ENCODE measurements at places on chromosomes 11 and 22.
A peak's percentile ranks its signal among the peaks of the same experiment; 100 is the strongest.

GRCh38 chr11:132054822-132055221 is 684.4 kb downstream of the NTM start:
- peak; percentile 75 for DNase-seq

GRCh38 chr11:45802531-45803317 is 2.2 kb upstream of the SLC35C1 start:
- DNase-seq = no peak

DNA sequence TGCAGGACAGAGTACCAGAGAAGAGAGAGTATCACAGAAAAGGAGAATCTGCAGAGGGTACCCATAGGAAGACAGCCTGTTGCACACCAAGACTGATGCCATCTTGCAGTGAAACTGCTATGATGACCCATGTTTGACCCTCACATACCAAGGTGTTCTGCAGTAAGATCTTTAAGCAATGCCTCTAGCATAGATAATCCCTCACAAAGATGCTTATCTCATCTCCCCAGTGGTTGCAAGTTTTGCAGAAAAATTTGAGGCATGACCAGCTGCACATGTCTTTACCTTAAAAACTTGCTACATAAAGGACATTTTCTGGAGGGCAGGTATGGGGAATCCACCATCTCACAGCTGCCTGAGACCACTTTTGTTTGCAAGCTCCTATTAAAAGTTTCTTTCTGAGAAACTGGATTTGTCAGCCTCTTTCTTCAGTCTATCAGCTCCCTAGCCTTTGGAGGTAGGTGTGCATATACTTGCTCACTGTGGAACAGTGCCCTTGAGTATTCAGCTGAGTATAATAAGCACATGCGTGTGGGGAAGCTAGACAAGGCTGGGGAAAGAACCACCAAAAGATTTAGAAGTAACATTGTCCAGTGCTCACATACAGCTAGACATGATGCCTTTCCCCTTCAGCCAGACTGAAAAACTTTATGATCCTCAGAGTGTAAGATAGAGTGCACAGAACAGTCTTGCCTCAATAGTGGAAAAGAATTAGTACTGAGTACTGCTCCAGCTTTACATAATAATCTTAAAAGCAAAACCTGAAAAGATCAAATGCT is 100.3 kb upstream of the TEAD1 start:
- DNase-seq = no peak

GRCh38 chr11:74011360-74012073 is 2.6 kb upstream of the UCP3 start:
- no peak for DNase-seq

DNA sequence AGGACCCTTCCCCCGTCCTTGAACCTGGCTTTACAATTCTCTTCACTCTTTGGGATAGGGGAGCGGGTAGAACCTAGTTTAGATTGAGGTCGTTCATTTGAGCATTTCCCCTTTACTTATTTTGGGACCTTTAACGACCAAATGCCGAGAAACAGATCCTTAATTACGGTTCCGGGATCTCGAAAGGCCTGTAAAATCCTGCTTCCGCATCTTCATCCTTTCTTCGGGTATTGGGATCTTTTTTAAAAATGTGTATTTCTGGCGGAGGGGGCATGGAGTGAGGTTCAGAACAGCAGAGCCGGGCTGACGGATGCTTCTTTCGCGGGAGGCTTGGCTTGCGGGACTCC is 395 bp upstream of the HIPK3 start:
- no peak for DNase-seq

DNA sequence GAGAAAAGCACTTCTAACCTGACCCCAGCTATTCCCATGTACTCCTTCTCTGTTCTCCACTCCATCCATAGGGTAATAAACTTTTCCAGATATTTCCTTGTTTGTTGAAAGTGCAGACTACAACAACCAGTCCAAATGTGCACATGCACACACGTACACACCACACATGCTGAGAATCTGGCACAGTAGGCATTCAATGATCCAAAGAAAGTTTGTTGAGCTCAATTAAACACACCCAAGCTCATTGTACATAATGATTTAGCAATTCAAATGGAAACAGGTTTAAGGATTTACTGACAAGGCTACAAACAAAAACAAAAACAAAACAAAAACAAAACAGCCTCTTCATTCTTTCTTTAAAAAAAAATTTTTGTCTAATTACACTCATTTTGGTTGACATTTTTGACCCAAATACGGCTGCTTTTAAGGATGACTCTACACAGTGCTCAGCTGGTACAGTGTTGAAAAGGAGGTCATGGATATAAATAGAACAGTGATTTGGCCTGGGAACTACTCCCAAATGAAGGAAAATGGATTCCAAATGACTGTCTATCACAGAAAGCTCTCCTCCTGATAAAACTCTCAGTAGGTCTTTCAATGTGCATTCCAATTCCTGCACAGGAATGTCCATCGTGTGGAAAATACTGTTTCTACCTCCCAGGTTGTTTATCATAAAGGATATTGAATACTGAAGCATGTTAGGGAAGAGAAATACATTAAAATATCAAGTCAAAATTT is 232.2 kb downstream of the GUCY1A2 start:
- no peak for DNase-seq

DNA sequence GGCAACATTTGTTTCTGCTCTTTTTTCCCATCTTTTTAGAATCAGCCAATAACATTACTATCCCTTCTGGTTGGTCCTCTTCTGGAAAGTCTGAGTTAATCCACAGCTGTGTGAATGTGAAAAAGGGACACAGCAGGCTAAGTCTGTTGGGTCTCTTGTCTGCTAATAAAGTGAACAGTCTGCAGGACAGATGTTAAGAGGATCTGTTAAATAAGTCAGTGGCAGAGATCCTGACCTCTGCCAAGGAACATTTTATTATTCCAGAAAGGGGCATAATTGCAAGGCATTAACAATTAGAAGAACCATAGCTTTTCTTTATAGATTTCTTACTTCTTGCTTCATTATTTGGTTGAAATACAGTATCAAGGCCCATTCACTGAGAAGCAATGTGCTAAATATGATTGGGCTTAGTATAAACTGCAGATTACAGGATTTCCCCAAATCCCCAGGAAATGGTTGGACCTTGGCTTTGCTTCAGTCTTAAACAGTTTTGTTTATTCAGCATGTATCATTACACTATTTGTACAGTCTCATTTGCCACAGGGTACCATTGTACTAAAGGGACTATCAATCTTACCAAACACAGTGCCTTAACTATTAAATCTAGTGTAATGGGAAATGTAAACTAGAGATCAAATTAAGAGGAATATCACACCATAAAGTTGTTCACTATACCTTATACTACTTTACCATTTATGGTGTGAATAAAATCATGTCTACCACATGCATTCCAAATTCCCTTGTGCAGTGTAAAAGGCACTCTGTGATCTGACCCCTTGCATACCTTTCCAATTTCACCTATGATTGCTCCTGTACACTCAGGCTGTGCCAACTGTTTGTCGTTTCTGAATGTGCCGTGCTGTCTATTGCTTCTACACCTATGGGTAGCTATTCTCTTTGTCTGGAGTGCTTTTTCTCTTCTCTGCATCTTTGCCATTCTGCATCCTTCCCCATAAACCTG is 274.0 kb downstream of the SOX6 start:
- DNase-seq = no peak

DNA sequence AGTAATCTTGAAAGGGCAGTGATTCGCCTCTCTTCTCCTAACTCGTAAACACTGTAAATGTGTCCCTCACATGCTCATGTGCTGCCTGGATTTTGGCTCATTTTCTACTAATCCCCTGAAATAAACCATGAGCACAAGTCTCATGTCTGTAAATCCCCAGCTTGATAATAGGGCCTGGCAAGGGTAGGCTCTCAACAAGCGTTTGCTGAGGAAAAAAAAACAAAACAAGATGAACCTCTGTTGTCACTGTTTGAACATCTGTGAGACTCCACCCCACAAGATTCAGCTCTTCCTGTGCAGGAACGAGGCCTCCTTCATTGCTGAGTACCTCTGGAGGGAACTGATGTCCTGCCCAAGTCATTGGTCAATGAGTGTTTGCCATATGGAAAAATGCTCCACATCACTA is 4.5 kb upstream of the CYB5R2 start:
- no peak for DNase-seq

DNA sequence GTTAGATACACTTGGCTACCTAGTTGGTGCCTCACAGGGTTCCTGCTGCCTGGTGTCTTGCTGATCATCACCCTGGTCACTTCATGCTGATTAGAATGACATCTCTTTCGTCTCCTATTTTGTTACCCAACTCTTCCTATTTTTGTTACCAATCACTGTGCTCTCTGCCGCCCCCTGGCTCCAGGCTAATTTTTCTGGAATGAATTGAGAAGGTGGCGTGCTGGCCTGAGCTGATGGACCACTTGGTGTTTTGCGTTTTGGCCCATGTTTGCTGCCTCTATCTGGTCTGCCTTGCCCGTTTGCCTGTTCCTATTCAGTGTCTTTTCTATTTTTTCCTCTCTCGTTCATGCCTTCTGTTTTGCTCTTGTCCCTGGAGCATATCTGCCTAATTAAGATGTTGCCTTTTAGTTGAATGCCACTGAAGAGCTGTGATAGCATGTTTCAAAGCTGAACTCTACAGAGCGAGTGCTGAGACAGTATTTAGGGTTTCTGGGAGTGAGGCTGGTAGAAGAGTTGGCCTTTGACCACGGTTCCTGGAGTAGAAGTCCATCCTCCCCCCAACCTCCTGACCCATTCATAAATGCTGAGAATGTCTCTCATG is 5.9 kb upstream of the ATF4 start:
- no peak for DNase-seq

- DNase-seq = no peak
These were observed 525.2 kb downstream of the OPCML start for GRCh38 chr11:133007027-133007584.

DNA sequence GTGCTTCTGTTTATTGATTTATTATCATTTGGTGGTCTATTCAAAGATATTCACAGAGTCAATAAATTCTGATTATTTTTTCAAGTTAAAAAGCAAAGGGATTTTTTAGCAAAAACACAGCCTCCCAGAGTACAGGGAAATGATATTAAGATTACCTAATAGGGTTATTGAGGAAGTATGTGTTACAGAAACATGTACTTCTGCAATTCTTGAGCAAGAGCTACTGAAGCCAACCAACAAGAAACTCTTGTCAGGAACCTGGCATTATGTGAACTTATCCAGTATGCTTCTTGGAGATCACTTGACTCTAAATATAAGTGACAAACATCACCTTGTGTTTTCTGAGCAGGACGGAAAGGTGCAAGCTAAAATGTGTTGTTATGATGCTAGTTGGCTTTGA is 42.0 kb upstream of the CARD18 start:
- DNase-seq = no peak

GRCh38 chr22:19085233-19085718 is 36.9 kb downstream of the DGCR2 start:
- no peak for DNase-seq

- DNase-seq = no peak
These were observed 37.2 kb downstream of the RPS6KA4 start for GRCh38 chr11:64396079-64396591.

- DNase-seq = no peak
These were observed 41.6 kb upstream of the UCP3 start for GRCh38 chr11:74050465-74050864.

GRCh38 chr11:128480066-128480465 is 107.3 kb downstream of the ETS1 start:
- no peak for DNase-seq

DNA sequence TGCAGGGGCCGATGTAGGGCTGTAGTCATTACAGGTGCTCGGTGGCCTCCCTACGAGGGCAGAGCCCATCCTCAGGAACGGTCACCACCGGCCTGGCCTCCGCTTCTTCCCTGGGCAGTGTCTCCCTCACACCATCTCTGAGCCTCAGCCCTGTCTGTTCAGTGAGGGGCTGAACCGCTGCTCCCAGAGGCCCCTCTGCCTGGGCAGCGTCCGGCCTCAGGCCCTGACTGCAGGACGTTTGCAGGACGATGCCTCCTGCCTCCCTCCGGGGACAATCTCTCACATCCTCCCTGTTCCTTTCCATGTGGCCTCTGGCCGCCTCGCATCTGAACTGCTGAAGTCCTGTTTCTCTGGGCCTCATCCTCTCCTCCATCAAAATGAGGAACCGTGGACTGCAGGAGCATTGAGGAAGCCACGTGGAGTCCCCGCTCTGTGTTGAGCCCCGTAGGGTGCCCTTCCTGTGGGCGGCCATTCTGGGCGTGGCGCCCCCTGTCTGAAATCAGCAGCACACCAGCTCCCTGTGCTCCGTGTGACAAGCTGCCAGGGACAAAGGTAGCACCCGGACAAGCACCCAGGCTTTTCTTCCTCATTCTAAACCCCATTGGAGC is 933.5 kb downstream of the BRD1 start:
- no peak for DNase-seq

GRCh38 chr11:24896118-24896835 is 399.4 kb downstream of the LUZP2 start:
- DNase-seq = no peak

- no peak for DNase-seq
These were observed 642 bp upstream of the SIK2 start for GRCh38 chr11:111601636-111601978.

DNA sequence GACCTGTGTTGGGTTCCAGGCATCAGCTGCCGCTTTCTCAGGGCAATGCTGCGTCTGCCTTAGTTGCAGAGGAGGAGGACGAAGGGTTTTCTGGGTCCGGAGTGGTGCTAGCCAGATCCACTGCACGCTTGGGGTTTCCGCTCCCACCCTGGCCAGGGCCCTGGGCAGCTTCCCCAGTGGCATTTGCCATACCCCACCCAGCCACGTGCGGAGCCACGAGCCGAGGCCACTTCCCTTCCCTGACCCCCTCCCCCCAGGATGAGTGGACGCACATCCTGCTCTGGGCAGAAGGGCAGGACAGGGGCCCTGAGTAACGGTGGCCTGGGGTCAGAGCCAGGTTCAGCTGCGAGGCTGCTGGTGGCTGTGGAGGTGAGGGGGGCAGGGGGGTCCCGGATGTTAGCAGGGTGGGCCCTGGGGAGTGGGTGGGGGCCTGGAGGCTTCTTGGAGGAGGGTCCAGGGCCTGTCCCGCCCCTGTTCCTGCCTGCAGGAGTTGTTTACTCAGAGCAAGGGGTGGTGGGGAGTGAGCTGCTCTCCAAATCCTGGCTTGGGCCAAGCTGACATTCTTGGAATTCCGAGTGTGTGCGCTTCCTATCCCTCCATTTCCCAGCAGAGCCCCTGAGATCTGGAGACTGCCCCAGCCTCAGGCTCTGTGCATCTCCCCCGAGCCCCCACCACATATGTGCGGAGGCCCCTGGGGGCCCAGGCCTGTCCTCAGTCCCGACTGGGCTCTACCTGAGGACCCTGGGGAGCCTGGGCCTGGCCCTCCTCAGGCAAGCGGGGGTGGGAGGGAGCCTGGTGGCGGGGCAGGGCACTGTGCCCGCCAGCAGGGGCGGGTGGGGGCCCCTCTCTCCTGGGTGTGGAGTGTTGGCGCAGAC is 1.4 kb downstream of the TSPAN4 start:
- DNase-seq = peak; percentile 92

GRCh38 chr11:116651098-116651736 is 121.6 kb downstream of the BUD13 start:
- no peak for DNase-seq

- peak; percentile 69 for DNase-seq
These were observed 33.0 kb upstream of the APOBEC3A start for GRCh38 chr22:38924347-38924952.

DNA sequence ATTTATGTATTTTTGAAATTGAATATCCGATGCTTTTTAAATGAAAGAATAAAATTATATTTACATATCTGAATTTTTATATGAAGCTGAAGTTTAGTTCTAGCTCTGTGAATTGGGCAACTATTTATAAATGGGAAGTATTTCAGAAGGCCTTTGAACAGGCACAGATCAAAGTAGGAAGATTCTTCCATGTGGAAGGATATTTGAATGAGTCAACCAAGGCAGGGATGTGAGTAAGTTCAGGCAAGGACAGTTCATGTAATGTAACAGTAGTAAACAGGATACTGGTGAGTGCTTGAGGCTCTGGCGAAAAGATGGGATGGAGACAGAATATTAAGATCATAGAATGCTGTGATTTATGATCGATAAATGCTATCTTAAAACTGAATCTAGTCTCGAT is 417.8 kb upstream of the CCDC179 start:
- peak; percentile 2 for DNase-seq

All from AG09309 (cell line).